ENCODE measurements at places on chromosomes 5 and 9.

DNA sequence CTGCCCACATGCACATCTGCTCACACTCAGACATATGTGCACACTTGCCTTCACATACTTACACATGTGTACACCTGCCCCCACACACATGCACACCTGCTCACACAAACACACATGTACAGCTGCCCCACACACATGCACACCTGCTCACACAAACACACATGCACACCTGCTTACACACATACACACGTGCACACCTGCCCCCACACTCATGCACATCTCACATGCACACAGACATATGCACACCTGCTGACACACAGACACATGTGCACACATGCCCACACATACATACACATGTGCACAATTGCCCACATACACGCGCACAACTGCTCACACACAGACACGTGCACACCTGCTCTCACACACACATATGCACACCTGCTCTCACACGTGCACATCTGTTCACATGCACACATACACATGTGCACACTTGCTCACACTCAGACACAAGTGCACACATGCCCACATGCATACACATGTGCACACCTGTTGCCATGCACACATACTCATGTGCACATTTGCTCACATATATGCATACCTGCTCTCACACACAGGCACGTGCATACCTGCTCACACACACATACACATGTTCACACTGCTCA lies 147.8 kb upstream of the FOXD4L5 start:
- no peak for DNase-seq

GRCh38 chr5:95022967-95023695 lies 261.8 kb downstream of the MCTP1 start:
- no peak for DNase-seq

- no peak for DNase-seq
Measured at GRCh38 chr5:53985796-53986195, 324.6 kb downstream of the ARL15 start.

GRCh38 chr9:134994926-134995791 lies 77.4 kb upstream of the FCN1 start:
- DNase-seq = no peak

All from stimulated activated naive B cell treated with anti-CD40 and anti-IgM and Interleukin-4, amounts not matched to agents 10 μg/mL and 1 μg/mL and 100 μg/mL, for 72 hours (primary cell).